Activated T-cell treated with anti-CD3 and anti-CD28 coated beads, Interleukin-2, amount 50 U/mL, for 72 hours (primary cell): ENCODE measurements at places on chromosomes 1 and 21. TPM values are rescaled to one million over a fixed set of nuclear protein-coding genes. Genes with fewer than 3 reads are reported as not detected.

DNA sequence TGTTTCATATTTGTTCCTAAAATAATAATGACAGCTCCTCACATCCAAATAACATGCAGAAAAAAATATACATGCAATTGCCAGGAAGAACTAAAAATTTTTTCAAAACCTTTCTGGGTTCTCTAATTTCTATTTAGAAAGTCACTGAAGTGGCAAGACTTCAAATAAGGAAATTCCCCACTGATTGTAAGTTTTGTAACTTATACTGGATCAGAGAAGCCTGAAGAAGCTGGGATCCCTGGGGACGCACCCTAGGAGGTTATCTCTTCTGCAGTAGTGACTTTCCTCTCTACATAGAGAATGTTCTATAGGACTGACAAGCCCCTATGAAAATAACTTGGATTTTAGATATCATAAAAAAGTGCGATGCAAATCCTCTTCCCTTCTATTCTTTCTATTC, 182.6 kb downstream of the MRPL39 start:
- H3K36me3 ChIP-seq = peaks cover 3% of the 10 kb centered on the region
- peak overlapping the region; percentile 86 for H3K27ac ChIP-seq
- H3K27me3 ChIP-seq = no peaks in the 10 kb centered on the region
- peak overlapping the region; percentile 77 for H3K4me3 ChIP-seq

- peak overlapping the region; percentile 77 for H3K4me3 ChIP-seq
- peaks cover 14% of the 10 kb centered on the region for H3K36me3 ChIP-seq
- no peak for DNase-seq
- H3K27ac ChIP-seq = peak overlapping the region; percentile 93
- H3K4me1 ChIP-seq = peaks cover 46% of the 10 kb centered on the region
Observed at GRCh38 chr1:168521401-168522000, 22.3 kb downstream of the XCL2 start.

The C8A gene
- not detected for total RNA-seq

GRCh38 chr1:243457363-243457982, 201.6 kb downstream of the SDCCAG8 start:
- H3K27ac ChIP-seq = no peak overlapping the region
- no peak for DNase-seq
- H3K36me3 ChIP-seq = no peaks in the 10 kb centered on the region
- no peaks in the 10 kb centered on the region for H3K4me1 ChIP-seq
- H3K4me3 ChIP-seq = no peak overlapping the region
- H3K27me3 ChIP-seq = no peaks in the 10 kb centered on the region

The CD53 gene
- 249 TPM for total RNA-seq

GRCh38 chr1:175197531-175197930, 5.0 kb upstream of the KIAA0040 start:
- no peak overlapping the region for H3K4me3 ChIP-seq
- no peaks in the 10 kb centered on the region for H3K36me3 ChIP-seq

DNA sequence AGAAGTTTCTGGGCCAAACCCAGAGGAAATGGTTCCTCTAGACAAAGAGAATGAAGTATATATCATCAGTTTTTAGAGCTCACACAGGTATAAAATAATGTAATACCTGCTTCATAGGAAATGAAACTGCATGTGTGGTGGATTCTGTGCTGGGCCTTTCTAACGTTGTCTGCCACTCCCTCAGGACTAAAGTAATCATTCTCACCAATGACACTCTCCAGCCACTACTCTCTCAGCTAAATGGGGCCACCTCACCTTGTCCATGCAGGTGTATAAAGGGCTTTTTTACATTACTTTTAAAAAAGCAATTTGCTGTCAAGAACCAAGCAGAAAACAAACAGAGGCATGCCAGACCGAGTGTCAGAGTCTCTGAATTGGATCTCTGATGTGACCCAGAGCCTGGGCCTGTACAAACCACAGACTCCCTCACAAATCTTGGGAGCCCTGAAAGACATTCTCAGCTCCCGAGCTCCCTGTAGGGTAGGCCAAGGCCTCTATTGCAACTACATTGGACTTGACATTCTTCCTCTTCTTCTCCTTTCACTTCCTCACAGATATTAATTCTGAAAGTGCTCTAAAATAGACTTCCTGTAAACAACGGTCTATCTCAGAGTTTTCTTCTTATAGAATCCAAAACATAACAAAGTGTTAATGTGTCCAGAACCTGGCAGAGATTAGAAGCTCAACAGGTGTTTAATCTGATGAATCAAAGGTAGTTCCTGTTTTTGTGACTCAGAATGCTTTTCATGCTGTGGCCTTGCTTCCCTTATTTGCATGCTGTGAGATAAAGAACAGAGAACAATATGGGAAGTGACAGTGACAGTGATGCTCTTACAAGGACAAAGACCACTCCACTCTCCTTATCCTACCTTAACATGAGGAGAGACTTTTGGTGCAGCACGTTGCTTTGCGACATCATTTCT, 8.6 kb downstream of the AIM2 start:
- H3K4me1 ChIP-seq = peaks cover 52% of the 10 kb centered on the region
- peak overlapping the region; percentile 66 for H3K4me3 ChIP-seq
- no peaks in the 10 kb centered on the region for H3K27me3 ChIP-seq
- H3K36me3 ChIP-seq = peaks cover 50% of the 10 kb centered on the region

- H3K36me3 ChIP-seq = no peaks in the 10 kb centered on the region
- DNase-seq = no peak
- H3K27ac ChIP-seq = no peak overlapping the region
- no peak overlapping the region for H3K4me3 ChIP-seq
- H3K27me3 ChIP-seq = no peaks in the 10 kb centered on the region
- H3K4me1 ChIP-seq = no peaks in the 10 kb centered on the region
Observed at GRCh38 chr1:183783767-183784637, 20.9 kb upstream of the RGL1 start.

The SCNM1 gene
- 103 TPM for total RNA-seq

DNA sequence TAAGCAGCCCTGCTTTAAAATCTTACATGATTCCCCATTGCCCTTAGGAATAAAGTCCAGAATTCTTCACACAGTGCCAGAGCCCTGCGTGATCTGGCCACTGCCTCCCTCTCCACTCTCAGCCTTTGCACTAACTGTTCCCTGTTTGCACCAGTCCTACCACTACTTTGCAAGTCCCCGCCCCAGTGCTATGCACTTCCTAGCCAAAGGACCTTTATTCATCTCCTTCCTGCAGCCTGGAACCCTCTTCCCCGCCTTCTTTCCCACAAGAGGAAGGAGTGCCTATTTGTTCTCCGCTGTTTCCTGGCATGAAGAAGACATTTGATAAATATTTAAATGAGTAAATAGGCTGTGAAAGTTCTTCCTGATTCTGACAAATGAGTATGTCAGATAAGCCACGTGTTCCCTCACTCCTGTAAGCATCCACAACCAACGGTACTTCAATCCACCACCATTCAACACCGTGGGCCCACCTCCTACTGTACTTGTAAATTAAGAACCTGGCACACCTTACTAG, 23.9 kb downstream of the CAPN8 start:
- H3K27ac ChIP-seq = no peak overlapping the region
- H3K4me1 ChIP-seq = peaks cover 5% of the 10 kb centered on the region
- no peak overlapping the region for H3K4me3 ChIP-seq
- H3K27me3 ChIP-seq = peaks cover 42% of the 10 kb centered on the region
- peaks cover 17% of the 10 kb centered on the region for H3K36me3 ChIP-seq
- DNase-seq = no peak

DNA sequence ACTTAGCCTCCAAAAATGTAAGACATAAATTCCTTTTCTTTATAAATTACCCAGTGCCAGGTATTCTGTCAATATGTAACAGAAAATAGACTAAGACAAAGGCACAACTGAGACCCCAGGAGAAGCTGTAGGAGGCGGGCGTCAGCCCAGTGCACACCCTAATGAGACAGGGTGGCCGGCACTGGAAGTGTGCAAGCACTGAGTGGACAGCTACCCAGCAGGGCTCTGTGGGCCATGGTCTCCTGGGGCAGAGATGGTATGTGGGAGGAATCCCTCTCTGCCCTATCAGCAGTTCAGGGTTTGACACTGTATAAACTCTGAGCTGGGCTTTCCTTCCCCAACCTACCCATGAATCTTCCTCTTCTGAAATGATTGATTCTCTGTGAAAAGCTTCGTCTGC, 139.5 kb downstream of the GLIS1 start:
- no peak overlapping the region for H3K4me3 ChIP-seq
- no peaks in the 10 kb centered on the region for H3K36me3 ChIP-seq
- DNase-seq = no peak
- no peaks in the 10 kb centered on the region for H3K27me3 ChIP-seq

The NRDC gene
- total RNA-seq = 209 TPM

GRCh38 chr1:62508187-62508758, 71.4 kb downstream of the USP1 start:
- DNase-seq = no peak
- H3K27me3 ChIP-seq = no peaks in the 10 kb centered on the region
- no peak overlapping the region for H3K27ac ChIP-seq
- H3K36me3 ChIP-seq = no peaks in the 10 kb centered on the region
- no peak overlapping the region for H3K4me3 ChIP-seq
- H3K4me1 ChIP-seq = no peaks in the 10 kb centered on the region
